ENCODE measurements at places on chromosomes 5 and 9.

DNA sequence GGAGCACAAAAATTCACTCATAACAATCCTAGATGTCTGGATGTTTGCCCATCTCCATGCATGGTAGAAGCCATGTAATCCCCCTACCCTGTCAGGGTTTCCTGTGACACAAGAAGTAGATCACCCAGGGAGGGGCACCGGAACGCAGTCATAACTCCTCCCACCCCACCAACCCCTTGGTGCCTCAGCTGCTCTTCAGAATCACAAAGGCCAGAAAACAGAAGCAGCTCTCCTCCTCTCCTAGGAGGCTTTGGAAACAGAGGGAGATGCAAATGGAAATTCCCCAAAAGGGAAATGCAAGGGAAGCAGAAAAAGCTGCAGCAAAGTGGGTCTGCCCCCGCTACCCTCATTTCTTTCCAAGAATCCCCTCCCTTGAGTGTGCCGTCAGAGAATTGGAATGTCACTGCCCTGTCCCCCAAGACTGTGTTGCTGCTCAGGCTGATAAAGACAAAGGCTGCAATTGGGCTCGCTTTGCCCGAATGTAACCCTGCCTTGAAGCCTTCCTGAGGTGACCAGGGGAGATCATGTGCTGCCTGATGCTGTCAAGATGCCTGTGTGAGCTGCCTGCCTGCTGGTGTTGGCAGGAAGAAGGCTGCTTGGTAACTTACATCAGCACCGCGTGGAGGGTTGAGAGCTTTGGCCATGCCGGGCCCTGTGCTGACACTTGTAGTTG is 65.5 kb upstream of the ABCA1 start:
- DNase-seq = no peak

DNA sequence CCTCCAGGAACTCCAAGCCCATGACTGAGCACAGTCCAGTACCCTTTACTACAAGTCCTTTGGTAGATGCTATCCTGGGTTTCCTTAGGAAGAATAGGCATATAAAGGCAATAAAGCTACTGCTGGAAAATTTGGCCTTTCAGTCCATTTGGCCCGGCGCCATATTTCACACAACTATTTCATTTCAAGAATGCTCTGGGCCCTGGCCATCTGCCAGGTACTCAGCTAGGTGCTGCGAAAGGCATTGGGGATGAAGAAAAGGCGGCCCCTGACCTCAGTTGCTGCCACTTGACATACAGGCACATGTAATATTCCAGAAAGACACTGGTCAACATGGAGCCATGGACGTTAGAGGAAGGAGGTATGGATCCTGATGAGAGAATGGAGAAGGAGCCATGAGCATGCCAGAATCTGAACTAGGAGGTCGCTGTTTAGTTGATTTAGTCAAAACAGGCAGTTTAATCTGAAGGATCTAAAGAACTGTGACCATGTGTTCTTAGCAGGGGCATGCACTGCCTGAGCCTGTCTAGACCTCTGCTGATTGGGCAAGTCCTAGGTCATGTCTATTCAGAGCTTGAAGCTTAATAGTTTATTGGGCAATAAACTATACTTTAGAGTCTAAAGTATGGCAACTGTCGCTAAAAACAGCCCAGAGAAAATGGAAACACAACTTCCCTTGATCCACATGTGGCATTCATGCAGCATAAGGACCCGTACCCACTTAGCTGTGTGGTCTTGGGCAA is 149.3 kb downstream of the MELK start:
- no peak for DNase-seq

GRCh38 chr5:136055612-136056309 is 27.0 kb downstream of the TGFBI start:
- DNase-seq = no peak

DNA sequence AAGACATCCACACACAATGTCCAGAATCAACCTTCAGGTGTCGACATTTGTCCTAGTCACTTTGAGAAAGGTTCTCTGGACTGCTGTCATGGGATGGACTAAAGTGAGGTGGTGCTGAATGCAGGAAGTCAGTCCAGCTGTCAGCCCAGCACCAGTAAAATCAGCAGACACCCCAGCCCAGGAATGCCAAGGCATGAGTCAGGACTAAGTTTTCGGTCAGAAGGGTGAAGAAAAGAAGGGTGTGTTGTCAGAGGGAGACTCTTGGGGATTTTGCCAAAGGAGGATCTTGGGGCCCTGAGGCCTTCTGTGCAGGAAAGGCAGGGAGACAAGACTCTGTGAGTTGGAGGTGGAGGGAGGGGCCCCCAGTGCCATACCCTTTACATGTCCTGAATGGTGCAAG is 69.0 kb upstream of the XPA start:
- DNase-seq = no peak

DNA sequence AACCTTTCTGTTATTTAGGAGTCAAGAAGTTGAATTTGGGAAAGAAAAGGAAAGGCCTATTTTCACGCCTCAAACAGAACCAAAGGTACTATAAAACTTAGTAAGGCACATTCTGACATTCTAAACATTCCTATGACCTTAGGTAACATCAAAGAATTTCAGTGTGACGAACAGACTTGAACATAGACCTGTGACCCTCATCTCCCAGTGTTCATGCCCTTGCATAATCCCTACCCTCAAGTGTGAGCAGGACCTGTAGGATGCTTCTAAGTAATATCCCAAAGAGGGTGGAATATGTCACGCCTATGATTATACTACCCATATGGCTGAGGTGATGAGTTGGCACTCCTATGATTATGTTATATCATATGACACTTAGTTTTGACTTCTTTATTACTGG is 540.9 kb downstream of the KIF4B start:
- no peak for DNase-seq

DNA sequence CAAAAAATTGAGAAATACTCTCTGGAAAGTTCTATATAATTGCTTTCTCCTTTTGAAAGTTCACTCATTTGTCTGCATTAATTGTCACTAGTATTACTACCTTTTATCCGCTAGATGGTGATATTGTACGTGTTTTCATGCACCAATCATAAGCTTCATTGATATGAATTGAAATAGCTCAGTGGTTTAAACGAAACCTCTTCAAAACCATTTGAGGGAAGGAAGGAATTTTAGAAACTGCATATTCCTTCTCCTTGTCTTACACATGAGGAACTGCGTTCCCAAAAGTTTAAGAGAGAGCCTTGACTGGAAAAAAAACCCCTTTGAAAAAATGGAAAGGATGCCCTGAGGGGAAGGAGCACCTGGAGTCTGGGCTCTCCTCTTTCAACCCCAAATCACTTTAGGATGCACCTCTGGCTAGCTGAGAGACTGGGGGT is 98.6 kb downstream of the YTHDC2 start:
- no peak for DNase-seq

All from activated CD4-positive, alpha-beta T cell treated with anti-CD3 and anti-CD28 coated beads for 4 hours (primary cell).